A549 treated with CORT108297 at 1 μM for 4 hours (cell line): ENCODE measurements at places on chromosomes 7 and 10. TPM values are rescaled to one million over a fixed set of nuclear protein-coding genes. Genes with fewer than 3 reads are reported as not detected.

Gene THNSL1
- 3.5 to 4.0 TPM (median 3.7 TPM) in 5 replicates for total RNA-seq

Gene PVRIG
- total RNA-seq = not detected in 5 replicates

Gene MYOZ1
- total RNA-seq = not detected in 5 replicates

Gene TLX1
- 0.05 to 0.06 TPM in 2 of 5 replicates, not detected in the others for total RNA-seq

Gene SFMBT2
- 9.0 to 11.9 TPM (median 10.3 TPM) in 5 replicates for total RNA-seq

Gene DTX2
- total RNA-seq = 35.7 to 40.1 TPM (median 38.8 TPM) in 5 replicates

Gene TUBAL3
- total RNA-seq = 0.23 to 0.57 TPM (median 0.39 TPM) in 5 replicates

Gene TMEM236
- total RNA-seq = 0.05 to 0.13 TPM (median 0.08 TPM) in 5 replicates
